ENCODE measurements at places on chromosomes 13 and 19.

GRCh38 chr13:37198629-37199028, 93.2 kb upstream of the CSNK1A1L start:
- no peak for DNase-seq

DNA sequence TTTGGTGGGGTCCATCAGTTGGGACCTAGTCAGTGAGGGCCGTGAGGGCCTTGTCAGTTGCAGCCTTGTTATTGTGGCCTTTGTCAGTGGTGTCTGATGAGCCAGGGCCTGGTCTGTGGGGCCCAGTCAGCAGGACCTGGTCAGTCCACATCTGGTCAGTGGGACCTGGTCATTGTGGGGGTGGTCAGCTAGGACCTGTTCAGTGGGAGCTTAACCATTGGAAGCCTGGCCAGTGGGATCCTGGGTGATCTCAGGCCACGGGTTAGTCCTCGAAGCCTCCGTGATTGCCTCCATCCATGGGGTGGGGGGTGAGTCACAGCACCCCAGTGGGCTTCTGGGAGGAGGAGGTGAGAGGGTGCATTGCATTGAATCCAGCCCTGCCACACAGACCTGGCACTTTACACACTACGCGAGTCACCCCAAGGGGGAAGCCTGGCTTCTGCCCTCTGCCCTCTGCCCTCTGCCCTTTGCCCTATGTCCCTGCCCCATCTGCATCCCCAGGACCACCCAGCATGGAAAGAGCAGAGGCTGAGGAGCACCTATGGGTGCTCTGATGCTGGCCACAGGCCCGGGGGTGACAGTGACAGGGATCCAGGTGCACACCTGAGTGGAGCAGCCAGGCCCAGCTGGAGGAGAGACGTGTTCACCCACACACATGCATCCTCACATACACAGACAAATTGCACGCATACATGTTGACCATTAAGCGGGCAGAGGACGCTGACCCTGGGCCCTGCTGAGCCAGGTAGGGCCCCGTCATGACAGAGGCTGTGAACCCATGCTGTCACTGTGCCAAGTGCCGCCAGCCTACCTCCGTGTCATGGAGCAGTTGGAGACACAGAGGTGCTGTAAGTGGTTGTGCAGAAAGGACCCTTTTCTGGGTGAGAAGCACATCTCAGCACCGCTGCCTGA, 59.8 kb upstream of the TPM4 start:
- DNase-seq = no peak

DNA sequence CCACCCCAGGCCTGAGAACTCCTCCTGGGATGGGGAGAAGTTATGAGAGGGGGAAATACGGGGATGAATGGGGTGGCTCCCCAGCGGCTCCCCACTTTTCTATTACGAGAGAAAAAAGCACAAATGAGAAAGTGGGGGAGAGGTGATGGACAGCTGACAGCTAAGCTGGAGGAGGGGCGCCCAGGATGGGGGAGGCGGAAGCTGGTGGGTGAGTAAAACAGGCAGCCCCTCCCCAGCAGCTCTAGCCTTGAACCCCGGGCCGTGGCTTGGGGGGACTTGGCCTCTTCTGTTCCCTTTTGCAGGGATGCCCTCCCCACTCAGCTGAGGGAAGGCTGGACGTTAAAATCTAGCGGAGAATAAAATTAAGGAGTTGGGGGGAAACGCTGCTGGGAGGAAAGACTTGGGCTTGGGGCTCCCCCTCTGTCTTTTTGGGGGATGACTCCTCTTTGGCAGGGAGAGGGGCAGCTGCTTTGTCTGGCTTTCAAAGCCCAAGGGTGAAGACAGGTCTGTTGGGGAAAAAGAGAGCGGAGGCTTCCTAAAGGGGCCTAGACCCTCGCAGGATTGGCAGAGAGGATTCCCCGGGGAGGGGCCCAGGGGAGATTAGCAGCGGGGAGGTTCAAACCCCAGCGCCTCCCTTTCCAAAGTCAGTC, 1.4 kb upstream of the SAMD1 start:
- DNase-seq = no peak

- no peak for DNase-seq
Observed at GRCh38 chr13:79271616-79272015, 134.4 kb downstream of the RBM26 start.

- DNase-seq = no peak
Observed at GRCh38 chr19:19535311-19536191, 2.5 kb upstream of the CILP2 start.

GRCh38 chr19:5336195-5336965, 4.2 kb downstream of the PTPRS start:
- no peak for DNase-seq

DNA sequence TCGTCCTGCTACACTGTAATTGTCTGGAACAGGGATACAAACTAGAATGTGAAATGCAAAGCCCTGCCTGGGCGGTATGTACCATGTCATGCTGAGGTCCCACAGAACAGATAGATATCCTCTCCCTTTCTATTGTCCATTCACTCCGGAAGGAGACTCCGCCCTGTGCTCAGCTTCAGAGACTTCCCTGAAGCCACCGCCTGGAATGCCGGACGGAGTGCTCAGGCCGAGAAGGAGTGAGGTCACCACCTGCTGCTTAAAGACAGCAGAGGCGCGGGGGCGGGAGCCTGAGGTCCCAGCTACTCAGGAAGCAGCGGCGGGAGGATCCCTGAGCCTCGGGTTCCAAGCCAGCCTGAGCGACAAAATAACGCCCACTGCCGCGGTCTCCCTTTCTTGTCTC, 890 bp upstream of the ZNF611 start:
- DNase-seq = no peak

GRCh38 chr13:28705461-28706083, 13.2 kb downstream of the SLC46A3 start:
- no peak for DNase-seq

DNA sequence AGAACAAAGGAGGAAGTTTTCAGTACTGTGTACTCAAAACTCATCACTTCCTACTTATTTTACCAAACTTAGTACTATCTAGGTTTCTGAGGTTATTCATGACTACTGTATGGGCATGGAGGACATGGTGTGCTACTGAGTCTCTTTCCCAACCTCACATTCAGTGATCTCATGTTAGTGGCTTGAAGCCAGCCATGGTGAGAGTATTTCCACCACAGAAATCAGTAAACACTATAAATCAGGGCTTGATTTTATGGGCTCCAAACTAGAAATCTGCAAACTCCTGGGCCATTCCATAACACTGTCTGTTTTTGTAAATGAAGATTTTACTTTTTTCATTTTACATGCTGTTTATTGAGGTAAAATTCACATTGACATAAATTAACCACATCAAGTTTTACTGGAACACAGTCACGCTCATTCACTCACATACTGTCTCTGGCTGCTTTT, 19.7 kb downstream of the MED26 start:
- DNase-seq = no peak

DNA sequence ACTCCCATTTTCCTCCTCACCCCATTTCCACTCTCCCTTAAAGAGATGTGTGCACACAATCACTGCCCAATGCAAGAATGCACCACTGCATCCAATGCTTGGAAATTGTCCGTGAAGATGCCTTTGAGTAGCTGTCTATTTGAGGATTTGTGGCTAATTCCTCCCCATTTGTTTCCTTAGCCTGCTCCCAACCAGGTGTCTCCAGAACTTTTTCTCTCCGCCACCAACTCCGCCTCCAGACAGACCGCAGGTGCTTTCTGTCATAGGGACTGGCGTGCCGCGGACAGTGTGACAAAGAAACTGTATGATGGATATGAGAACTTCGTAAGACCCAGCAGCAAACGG, 461 bp upstream of the TM9SF2 start:
- DNase-seq = no peak

DNA sequence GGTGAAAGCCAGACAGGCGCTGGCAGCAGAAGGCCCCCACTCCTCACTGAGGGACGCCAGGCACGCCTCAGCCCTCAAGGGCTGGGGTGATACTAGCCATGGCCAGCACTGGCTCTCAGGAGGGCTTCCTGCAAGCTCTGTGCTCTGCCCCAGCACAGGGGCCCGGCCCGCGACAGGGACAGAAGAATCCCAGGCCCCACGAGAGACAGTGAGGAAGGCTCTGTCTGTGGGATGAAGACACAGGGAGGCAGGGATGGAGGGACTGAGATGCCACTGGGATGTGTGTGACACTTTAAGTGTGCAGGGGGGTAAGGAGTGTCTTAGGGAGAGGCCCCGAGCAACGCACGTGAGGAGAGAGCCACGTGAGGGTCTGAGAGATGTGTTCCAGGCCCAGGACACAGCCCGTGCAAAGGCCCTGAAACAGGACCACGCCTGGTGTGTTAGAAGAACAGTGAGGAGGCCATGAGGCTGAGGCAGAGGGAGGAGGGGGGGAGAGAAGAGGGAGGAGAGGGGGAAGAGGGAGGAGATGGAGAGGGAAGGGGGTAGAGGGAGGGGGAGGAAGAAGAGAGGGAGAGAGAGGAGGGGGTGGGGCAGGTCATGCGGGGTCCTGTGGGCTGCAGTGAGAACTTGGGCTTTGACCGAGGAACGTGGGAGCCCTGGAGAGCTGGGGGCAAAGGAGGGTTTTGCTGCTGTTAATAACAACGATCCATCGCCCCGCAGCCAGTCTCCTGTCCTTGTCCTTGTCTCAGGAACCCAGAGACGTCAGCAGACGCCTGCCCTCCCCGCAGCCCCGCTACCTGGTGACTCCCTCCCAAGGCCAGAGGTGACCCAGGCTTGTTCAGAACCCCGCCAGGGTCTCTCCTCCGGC, 7.2 kb downstream of the RPL36 start:
- no peak for DNase-seq

- no peak for DNase-seq
Observed at GRCh38 chr13:39451860-39452301, 151.1 kb downstream of the LHFPL6 start.

- DNase-seq = peak; percentile 19
Observed at GRCh38 chr19:49814010-49814409, 918 bp upstream of the FUZ start.

DNA sequence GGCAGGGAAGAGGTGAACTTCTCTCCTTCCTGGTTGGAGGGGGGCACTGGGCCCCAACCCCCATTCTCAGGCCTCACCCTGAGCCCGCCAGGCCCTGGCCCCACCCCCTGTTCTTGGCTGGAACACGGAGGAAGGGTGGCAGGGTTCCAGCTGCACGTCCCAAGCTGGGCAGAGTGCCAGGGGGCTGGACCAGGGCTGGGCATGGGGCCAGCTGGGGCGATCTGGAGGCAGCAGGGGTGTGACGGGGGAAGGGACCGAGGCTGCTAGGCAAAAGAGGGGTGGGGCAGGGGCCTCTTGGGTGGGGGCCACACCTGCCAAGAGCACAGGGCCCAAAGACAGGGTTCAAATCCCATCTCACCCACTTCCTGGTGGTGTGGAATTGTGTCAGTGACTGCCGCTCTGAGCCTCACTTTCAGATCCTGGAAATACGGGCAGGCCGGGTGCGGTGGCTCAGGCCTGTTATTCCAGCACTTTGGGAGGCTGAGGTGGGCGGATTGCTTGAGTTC, 2.2 kb downstream of the HIF3A start:
- DNase-seq = no peak

GRCh38 chr13:110538632-110539031, 22.9 kb downstream of the RAB20 start:
- no peak for DNase-seq

- no peak for DNase-seq
Observed at GRCh38 chr19:51173681-51174080, 31.6 kb downstream of the SIGLEC7 start.

DNA sequence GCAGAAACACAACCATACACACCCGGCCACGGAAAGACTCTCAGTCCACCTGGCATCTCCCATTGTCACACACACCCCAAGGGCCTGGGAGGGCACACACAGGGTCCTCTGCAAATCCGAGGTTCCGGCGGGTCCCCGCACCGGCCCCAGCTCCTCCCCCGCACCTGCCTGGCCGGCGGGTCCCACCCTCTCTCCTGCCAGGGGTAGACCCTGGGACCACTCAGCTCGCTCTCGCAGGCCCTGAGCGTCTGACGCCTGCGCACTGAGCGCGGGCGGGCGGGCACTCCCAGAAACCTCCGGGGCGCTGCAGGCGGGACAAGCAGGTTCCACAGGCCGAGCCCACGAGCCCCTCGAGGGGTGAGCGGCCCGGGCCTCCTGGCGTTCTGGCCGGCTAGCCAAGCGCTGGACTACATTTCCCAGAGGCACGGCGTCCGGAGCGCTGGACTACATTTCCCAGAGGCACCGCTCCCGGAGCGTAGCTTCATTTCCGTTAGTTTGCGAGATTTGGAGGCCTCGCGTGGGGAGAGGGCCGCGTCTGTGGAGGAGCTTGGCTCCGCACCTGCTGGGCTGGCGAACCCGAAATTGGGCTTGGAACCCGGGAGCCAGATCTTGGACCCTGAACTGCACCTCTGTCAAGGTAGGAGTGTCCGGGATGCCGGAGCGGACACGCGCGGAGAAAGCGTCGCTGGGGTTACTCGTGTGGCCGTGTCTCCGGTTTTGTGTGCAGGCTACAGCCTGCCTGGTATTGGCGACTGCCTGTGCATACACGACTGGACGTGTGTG, at the start of gene ZNF420:
Gene ZNF420, plus strand, starts transcription at position 500 of the 783 bp plus-strand sequence. CDS start 10,686 bp downstream, outside the sequence.
- DNase-seq = peak; percentile 94

- DNase-seq = peak; percentile 80
Observed at GRCh38 chr19:49677901-49678674, 1.0 kb downstream of the PRMT1 start.

DNA sequence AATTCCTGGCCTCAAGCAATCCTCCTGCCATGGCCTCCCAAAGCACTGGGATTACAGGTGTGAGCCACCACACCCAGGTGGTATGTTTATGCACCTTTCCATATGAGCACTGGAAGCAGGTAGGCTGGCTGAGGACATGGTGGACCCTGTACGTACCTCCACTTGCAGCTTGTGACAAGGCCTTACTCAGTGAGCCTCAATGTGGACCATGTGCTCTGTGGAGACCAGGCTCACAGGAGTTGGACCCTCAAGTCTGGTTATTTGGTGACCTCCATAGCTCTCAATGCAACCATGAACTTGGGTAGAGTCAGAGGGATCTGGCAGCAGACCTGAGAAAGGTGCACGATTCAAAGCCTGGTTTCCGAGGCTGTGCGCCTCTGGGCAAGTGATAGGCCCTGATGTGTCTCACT, 5.5 kb downstream of the ACP4 start:
- DNase-seq = no peak

DNA sequence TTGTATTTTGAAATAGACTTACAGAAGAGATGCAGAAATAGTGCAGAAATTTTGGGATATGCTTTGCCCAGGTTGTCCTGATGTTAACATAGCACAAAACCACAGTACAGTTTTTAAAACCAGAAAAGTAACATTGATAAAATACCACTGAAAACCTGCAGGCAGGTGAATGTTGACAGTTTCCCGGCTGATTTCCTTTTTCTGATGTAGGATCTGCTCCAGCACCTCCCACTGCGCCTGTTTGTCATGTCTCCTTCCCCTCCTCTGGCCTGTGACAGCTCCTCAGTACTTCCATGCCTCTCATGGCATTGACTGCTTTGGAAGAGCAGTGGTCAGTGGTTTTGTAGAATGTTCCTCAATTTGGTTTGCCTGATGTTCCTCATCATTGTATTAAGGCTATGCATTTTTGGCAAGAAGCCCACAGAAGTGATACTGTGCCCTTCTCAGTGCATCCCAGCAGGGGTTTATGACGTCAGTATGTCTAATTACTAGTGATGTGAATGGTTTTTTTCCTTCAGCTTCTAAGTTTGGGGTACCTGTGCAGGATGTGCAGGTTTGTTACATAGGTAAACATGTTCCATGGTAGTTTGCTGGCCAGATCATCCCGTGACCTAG, 31.0 kb downstream of the TDRD12 start:
- DNase-seq = no peak
